Left lobe of liver (tissue), 2 donors: ENCODE measurements at places on chromosomes 11 and 22. TPM values are rescaled to one million over a fixed set of nuclear protein-coding genes. Genes with fewer than 3 reads are reported as not detected.

DNA sequence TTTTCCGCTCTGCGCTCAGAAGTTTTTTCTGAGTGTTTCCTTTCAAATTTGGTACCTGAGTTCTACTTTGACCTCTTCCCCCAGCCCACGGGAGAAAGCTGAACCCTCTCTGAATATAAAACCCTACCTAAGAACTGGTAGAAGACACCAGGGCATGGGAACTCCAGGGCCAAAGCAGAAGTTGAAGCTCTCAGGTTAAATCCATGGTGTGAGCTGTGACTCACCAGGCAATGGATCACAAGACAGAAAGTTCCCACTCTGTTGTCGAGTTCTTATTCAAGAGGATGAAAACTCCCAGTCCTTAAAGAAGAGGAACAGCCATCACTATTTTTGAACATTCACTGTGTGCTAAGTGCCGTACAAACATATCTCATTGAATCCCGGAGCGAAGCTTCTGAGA lies 8.9 kb downstream of the TMEM218 start:
- DNase-seq: no peak

Gene PHF5A
- total RNA-seq: 14.6 TPM

DNA sequence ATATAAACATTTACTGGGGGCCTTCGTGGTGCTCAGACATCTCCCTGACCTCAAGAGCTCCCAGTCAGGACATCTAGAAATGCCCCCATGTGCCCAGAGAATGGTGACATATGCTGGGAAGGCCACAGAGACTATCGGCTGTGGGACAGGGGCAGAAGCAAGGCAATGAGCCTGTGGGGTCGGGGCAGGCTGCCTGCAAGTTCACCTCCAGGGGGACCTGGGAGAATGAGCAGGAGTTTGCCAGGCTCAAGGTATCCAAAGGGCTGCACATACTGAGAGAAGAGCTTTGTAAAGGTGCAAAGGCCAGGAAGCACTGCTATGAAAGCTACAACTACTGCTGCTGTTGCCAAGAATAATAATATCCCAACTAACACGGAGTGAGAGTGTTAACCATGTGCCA lies 233.9 kb downstream of the TENM4 start:
- no peak for DNase-seq

- no peak for DNase-seq
Observed at GRCh38 chr11:47332791-47333525, 19.5 kb downstream of the MYBPC3 start.

- DNase-seq: no peak
Observed at GRCh38 chr11:95697614-95698408, 91.8 kb downstream of the FAM76B start.

DNA sequence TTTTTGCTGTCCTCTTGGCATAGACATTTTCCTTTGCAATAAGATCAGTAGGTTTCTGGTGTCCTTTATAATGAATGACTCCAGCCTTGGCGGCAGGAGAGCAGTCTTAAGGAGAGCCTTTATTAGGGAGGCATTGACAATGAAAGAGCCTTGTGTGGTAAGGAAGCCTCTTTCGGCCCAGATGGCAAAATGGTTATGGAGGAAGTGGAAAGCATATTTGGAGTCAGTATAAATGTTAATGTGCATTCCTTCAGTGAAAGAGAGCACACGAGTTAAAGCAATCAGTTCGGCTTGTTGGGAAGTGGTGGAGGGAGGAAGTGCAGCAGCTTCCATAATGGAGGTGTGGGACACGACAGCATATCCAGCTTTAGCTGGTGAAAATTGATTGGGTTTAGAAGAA lies 18.1 kb upstream of the ANO1 start:
- peak; percentile 14 for DNase-seq

- no peak for DNase-seq
Observed at GRCh38 chr11:72491001-72491400, 56.7 kb upstream of the CLPB start.

Gene MED17
- total RNA-seq: 9.3 TPM

Gene CATSPER1
- total RNA-seq: not detected

DNA sequence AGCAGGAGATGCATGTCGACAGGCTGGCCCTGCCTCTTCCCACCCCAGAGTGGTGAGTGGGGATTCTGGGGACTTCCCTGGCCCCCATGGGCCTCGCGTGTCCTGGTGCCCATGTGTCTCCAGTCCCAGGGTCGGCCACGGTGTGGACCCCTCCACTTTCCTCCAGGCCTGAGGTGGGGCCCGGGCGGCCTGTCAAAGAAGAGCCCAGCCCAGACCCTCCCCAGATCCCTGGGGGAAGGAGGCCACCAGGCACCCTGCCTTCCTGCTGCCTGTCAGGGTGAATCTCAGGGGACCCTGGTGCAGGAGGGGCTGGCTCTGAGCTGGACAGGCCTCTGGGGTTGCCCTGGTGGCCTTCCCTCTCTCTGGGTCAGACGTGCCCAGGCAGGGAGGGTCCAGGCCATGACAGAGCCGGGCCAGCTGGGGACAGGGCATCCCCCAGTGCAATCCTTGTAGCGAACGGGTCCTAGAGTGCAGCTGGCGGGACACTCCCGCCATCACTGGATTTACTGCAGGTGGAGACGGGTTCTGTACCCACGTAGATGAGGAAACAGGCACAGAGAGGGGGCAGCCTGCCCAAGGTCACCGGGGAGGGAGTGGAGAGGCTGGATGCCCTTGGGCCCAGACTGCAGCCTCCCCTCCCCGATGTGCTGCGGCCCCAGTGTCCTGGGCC lies 13.5 kb upstream of the MUC6 start:
- DNase-seq: no peak

Gene OR52B6
- total RNA-seq: not detected

Gene GUCY1A2
- 1.3 TPM for total RNA-seq

Gene ZMAT5
- total RNA-seq: 11.1 TPM

GRCh38 chr22:38863531-38864131 lies 8.4 kb downstream of the CBX6 start:
- DNase-seq: no peak

DNA sequence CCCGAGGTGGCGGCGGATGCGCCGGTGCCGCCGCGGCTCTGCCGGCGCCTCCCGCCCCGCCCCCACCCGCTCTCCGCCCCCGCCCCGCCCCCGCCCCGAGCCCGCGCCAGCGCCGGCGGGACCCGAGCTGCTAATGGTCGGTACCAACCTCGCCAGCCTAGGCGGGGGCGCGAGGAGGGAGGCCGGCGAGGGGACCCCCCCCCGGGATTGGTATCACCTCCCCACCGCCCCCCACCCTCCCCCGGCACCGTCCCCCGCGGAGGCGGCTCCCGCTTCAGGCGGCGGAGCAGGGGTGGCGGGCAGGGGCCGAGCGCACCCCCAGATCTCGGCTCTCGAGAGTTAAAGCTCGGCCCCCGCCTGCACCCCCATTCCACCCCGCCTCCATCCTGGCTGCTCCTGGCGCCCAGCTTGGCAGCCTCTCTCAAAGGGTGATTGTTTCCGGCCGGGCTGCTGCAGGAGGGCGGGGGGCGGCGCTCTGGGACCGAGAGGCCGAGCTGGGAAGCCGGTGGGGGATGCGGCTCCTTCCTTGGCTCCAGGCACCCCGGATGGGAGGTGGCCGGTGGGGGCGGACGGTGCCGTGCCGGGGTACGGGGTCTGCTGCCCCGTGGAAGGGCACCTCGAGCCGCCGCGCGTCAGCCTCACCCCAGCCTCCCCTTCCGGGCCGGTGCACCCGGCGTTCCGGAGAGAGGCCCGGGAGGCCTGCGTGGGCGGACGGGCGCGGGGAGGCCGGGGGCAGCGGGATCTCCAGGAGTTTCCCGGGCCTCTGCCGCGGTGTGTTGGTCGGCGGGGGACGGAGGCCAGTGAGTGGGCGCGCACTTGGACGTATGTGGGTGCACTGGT lies at the start of gene B3GAT1:
Gene B3GAT1, minus strand, starts transcription at position 40 of the 840 bp plus-strand sequence. CDS start 24,583 bp downstream, outside the sequence.
- no peak for DNase-seq

DNA sequence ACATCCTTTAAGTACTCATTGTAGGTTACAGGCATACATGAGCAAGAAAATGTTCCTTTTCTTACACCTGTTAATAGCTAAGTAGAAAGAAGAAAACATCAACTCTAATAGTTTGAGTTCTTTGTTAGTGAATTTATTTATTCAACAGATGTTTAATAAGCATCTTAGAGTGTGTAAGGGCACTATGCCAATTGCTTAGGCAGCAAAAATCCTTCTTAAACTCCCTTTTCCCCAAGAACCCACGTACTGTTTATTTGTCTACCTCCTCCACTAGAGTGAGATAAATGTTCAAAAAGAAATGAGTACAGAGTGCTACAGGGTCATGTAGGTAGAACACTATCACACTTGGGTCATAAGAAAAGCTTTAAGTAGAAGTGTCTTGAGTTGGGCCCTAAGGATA lies 131.4 kb downstream of the CD44 start:
- no peak for DNase-seq

Gene TBX1
- 0.40 TPM for total RNA-seq

Gene MYO7A
- 38.5 TPM for total RNA-seq

Gene TRPC6
- not detected for total RNA-seq

DNA sequence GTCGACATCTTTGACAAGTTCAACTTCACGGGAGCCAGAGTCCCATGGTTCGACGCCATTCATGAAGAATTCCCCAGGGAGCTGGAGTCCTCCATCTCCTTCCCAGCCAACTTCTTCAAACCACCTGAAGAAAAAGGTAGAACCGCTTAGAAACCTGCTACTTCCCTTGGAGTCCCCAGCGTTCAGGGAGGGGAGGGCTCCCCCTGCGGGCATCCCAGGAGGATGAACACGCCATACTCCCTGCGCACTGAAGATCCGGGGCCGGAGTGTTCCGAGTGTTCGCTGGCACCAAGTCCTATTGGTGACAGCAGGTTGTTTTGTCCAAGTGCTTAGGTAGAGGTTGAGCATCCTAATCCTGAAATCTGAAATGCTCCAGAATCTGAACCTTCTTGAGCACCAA lies 51.7 kb upstream of the PRODH start:
- peak; percentile 66 for DNase-seq

Gene CD3D
- total RNA-seq: 1.6 TPM
